ENCODE measurements at places on chromosomes 3 and 15.

- DNase-seq, result no peak
Measured at GRCh38 chr3:124890573-124891190, 3.5 kb upstream of the ITGB5 start.

- DNase-seq, result peak; percentile 36
Measured at GRCh38 chr3:161851941-161852566, 355.4 kb downstream of the OTOL1 start.

GRCh38 chr3:31252216-31253185 is 280.2 kb upstream of the STT3B start:
- DNase-seq, result no peak

DNA sequence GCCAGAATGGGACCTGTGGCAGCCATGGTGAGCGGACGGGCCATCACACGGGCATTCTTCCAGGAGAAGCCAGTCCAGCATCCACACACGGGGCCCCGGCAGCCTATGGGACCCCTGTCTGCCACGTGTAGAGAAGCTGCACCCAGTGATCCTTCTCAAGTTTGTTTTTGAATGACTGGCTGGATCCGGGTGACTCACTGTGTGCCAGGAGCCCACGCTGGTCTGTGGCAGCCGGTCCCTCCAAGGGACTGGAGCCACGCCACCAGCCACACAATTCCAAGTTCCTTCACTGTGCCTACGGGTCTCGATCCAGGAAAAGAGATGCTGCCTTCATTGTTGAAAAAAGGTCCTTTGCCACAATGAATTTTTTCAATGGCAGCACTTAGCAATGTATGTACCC is 58.1 kb downstream of the ATP10A start:
- DNase-seq, result no peak

DNA sequence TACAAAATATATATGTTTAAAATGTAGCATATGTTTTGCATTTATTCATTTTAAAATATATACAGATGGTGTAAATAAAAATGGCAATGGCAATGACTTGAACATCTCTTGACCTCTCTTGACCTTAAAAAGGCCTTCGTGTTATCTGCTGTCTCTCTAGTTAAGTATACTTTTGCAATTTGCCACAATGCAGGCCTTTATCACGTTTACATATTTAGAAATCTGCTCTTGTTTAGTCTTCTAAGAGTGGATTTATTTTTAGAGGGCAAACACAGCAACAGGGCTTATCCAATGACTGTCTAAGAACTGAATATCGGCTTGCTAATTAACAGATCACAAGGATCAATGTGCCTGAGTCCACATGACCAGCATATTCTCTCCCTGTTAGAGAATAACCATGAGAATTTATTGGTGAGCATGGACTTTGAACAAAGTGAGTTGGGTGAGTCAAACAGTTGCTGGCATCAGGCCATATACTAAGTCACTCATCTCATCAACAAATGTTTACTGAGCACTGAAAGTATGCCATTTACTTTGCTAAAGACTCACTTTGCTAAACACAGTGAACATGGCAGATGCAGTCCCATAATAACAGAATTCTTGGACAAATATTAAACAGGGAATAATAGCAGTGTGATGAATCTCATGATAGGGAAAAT is 48.2 kb downstream of the MDFIC2 start:
- DNase-seq, result peak; percentile 8

DNA sequence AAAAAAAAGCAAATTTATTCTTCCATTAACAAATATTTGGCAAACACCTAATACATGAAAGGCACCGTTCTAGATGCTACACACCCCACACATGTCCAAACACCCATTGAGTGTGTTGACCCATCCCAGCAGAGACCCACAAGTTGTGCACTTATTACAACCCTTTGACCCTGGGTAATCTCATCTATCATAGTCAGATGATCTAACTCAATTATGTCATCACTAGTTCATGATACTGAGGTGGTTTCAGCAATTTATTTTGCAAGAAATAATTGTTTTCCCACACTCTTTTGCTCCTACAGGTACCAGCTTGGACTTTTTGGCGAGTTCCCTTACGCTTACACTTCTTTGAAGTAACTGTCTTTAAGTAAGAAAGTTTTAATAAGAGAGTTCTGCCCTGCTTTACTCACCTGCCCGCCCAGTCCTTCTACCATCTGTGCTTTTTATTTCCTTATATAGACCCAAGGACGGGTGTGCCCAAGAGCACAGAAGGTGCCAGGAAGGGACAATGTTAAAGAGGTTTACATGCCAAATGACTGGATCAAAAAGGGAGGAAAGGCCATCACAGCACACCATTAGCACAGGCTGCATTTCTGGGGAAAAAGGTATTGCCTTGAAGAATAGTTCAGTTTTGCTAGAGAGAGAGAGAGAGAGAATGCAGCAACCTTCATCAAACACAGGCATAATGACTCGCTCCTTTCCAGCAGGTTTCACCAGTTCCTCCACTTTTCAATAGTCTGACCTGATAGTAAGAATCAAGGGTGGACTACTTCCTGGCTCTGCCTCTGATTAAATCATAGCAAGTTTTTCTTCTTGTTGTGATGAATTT is 54.5 kb upstream of the ATP11B start:
- no peak for DNase-seq

DNA sequence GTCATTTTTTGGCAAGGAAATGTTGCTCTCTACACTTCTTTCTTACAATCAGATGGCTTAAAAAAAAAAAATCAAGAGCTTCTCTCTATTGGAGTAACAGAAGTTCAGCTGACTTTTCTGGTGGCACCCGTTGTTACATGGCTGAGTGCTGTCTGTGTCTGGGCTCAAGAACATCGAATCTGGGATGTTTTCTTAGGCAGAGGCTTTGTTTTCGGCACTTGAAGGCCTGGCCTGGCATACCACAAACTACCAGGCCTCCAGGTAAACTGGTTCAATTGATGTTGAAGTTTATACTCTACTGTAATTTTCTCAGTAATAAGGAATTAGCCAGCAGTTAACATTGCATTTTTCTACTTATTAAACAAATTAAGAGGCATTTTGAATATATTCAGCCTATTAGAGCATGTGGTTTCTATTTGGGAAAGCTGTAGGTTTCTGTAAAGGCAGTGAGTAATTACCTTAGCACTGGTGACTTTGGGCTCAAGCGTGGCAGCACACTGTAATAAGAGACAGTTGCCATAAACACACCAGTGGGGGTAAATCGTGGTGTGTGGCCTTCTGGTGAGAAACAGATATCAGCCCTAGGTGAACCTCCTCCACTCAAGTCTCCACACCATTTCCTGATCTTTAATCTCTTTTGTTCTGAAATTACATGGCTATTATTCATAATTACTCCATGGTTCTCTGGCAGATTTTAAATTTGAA is 544.7 kb downstream of the MECOM start:
- no peak for DNase-seq

GRCh38 chr3:122862381-122862780 is 67.5 kb downstream of the SLC49A4 start:
- no peak for DNase-seq

- DNase-seq, result no peak
Measured at GRCh38 chr3:4888913-4889846, 90.1 kb upstream of the BHLHE40 start.

GRCh38 chr3:63046580-63046979 is 171.4 kb upstream of the CADPS start:
- DNase-seq, result no peak

- DNase-seq, result no peak
Measured at GRCh38 chr15:75198560-75199356, 2.9 kb upstream of the C15orf39 start.

- DNase-seq, result peak; percentile 65
Measured at GRCh38 chr3:158167737-158168557, 58.1 kb downstream of the RSRC1 start.

GRCh38 chr3:61948699-61949305 is 387.4 kb downstream of the PTPRG start:
- DNase-seq, result no peak

DNA sequence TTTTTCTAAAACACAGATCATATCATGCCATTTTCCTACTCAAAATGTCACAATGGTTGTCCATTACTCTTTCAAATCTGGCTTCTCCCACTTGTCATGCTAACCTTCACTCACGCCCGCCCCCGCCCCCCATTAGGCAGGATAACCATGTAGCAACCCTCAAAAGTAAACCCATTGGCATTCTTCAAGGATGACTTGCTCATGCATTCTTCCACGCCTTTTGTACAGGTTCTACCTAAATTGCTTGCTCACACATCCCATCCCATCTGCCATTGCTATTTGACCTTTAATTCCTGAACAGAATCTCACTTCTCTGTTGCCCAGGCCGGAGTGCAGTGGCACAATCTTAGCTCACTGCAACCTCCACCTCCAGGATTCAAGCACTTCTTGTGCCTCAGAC is 389.3 kb downstream of the MCTP2 start:
- no peak for DNase-seq

- DNase-seq, result no peak
Measured at GRCh38 chr3:195752066-195752465, 31.3 kb downstream of the MUC20 start.

- DNase-seq, result no peak
Measured at GRCh38 chr15:73899197-73900094, 26.1 kb downstream of the TBC1D21 start.

DNA sequence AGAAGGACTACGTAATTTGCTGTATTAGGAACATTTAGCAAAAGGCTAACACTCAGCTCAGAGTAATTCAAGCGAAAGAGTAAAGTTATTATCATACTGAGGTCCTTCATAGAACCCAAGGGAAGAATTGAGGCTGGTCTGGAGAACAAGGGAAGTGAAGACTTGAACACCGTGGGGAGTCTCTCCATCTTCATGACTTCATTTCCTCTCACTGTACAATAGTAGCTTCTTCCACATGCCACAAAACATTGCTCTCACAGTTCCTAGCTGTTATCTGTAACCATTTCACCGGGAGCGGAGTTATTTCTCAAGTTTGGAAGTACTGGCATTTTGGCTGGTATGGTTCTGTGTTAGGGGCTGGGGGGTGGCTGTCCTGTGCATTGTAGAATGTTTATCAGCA is 69.7 kb downstream of the MAGI1 start:
- DNase-seq, result no peak

GRCh38 chr15:84023636-84024035 is 211.9 kb upstream of the GOLGA6L4 start:
- DNase-seq, result peak; percentile 29

DNA sequence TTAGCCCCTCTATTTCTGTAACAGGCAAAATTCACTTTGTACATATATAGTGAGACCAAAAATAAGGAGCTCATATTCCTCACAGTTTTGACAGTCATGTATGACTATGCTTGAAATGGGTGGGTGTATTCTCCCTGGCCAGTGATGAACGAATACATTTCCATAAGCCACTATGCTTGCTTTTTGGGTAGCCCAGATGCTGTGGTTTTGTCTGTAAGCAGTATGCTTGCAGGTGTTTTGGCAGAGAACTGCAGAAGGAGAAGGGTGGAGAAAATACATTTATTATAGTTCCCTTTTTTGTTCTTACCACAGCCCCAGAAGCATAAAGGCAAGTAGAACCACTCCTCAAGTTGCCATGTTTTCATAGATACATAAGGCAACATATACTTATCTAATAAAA is 131.2 kb downstream of the RBMS3 start:
- DNase-seq, result no peak

- no peak for DNase-seq
Measured at GRCh38 chr3:108125550-108126071, 34.8 kb upstream of the CD47 start.

DNA sequence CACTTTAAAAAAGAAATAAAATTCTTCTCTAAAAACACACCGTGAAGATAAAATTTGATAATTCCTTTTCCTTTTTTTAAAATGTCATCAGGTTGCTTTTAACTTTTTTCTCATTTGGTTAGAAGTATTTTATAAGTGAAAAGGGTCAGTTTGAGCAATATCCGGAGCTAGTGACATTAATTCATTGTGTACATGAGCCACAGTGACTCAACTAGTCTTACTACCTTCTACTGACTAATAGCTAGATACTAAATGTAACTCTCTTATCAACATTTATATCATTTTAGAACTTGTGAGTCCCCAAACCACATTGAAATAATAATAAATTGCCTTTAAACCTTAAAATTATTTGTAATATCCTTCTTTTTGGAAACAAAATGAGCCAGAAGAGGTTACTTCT is 101.2 kb upstream of the ZBTB20 start:
- DNase-seq, result no peak

DNA sequence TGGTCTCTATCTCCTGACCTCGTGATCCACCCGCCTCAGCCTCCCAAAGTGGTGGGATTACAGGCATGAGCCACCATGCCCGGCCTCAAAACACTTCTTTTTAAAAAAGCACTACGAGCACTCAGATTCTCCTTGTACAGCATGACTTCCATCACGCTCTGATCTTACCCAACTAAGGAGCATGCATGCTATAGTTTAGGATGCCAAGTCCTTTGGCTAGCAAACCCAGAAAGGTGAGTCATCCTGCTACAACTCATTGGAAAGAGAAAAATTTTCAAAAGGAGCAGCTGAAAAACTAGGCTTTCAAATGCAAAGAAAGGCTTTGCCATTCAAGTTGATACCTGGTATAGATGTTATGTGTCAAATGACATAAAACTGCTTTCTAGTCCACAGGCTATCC is 70.3 kb upstream of the PRICKLE2 start:
- peak; percentile 58 for DNase-seq

DNA sequence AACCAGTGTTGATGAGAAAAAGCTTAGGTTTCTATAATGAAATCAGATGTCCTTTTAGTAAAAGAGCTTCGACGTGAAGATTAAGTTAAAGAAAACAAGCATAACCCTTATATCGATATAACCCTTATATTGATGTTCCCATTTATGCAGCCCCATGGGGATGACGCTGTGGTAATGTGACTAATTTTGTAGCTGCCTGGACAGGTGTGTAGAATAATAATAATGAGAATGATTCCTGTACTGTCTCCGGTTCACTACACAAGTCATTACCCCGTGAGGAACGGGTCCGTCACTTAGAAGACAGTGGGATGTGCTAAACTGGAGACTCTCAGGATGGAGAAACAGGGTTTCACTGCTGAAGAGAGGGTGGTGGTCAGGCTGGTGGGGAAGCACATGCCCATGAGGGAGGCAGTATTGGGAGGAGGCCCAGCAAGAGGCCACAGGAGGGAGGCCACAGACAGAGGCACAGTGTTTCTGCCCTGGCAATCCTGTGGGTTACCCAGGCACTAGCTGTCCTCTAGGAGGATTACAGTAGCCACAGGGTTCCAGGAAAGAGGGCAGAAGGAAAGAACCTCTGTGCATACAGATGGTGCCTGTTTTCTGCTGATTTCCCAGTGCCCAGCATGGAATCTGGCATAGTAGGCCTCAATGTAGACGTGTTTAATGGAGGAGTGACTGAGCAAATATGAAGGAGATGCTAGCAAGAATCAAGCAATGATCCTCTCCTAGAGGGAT is 191.1 kb upstream of the TSC22D2 start:
- no peak for DNase-seq

GRCh38 chr3:30437171-30437601 is 169.2 kb upstream of the TGFBR2 start:
- no peak for DNase-seq

DNA sequence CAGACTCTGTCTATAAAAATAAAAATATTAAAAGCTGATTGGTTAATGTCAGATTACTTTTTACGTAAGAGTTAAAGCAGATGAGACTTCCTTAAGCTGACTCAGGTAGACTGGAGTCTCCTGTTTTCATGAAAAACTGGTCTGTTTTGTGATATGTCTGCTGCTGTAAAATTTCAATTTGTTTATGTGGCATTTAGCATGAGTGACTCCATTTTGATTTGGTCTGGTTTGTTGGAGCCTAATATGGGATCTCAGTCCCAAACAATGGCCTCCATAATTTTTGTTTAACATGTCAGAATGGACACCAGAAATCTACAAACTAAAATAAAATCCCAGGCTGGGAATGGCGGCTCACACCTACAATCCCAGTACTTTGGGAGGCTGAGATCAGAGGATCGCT is 57.8 kb upstream of the LEKR1 start:
- DNase-seq, result no peak

Measured in urothelium cell line (cell line).